Brain pericyte (primary cell): ENCODE measurements at places on chromosomes 7 and 10.

DNA sequence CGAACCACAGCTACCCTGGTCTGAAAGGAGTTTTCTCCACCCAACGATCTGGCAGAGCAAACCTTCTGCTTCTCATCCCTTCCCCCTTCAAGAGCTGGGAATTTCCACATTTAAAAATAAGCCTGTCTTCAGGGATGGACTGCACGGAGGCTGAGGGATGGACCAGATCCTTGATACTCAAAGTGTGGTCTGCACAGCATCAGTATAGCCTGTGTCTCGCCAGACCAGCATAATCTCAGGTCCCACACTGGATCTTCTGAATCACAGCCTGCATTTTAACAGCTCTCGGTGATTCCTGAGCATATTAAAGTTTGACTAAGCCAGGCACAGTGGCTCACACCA lies 7.1 kb downstream of the KCNMA1 start:
- DNase-seq = no peak

- no peak for DNase-seq
These were observed 59.4 kb downstream of the USP6NL start for GRCh38 chr10:11551916-11552602.

DNA sequence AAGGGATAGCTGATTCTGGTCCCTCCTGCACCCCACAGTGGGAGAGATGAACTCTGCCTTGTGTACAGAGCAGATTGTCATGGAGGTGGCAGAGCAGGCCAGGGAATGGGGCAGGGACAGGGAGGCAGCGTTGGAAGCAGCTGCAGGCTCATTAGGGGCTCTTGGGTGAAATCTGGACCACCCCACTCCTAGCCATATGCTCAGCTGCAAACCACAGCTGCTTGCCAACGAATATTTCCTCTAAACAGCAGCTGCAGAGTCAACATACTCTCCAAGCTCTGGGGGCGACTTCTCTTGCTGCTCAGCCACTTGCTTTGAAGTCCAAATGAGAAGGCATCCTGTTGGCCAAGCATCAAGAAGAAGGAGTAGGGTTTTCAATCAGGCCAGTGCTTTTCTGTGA lies 302.3 kb upstream of the AUTS2 start:
- no peak for DNase-seq

DNA sequence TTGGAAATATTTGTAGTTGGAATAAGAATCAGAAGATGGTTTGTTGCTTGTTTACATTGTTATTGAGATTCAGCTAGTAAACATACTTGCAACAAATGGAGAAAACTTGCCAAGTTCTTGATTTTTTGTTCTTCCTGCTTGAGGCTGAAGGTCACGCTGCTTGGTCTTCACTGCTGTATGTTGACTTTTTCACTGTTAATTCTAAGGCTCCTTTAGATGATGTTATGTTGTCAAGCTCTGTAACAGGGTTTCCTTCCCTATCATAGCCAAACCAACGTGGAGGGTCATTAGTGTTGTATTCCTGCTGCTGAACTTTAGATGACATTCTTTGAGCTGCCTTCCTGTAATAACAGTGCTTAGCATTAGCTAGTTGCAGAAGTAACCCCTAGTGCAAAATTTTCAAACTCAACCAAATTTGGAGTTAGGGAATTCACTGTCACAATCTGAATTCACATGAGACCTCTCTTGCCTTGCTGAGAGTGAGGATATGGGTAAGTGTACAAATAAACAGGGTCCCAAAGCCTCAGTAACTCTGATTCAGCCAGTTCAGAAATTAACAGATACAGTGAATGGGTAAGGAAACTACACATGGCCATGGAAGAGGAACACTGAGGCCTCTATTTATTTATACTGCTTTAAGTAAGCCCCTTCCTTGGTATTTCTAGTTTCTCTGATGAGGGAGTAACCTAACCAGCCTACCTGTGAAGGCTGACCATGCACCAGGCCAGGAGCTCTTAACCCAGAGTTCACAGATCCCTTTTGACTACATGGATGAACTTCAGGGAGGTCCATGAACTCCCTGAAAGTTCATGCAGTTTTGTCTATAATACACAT lies 64.6 kb downstream of the FAM185A start:
- no peak for DNase-seq

GRCh38 chr7:66443946-66444345 lies 184.7 kb upstream of the KCTD7 start:
- no peak for DNase-seq

DNA sequence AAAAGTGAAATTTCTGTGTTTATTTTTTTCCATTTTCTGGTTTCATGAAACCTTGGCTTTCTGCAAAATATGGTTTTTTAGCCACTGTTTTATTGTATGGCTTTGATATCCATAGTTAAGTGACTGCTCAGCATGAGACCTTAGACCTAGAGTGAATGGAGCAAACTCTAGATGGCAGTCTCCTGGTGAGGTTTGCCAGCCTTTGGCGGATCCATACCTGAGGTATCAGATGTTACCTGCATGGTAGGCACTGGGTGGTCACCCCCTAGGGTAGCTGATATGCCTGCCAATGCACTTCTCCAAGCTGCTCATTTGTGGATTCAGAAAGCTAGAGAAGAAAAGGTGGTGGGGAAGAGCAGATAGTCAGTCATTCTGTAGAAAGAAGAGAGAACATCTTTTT lies 17.4 kb upstream of the FZD8 start:
- no peak for DNase-seq
